Right cardiac atrium (tissue), 5 donors: ENCODE measurements at places on chromosomes 4 and X.

- DNase-seq, result peak; percentile 31
Measured at GRCh38 chr4:24470666-24471485, 113.5 kb downstream of the DHX15 start.

DNA sequence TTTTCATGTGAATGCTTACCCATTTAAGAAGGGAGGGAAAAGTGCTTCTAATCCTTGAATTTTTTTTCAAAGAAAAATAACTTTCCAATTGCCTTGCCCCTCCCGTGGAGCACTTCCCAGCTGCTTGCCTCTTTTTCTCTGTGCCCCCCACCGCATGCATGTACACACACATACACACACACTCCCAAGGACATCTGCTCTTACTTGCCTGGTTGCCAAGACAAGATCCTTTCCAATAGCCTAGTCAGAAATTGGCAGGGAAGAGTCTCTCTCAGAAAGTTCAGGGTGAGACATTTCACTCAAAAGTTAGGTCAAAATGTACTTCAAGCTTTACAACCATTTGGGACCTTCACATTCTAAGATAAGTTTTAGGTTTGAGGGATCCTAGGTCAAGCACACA, 10.9 kb downstream of the HHIP start:
- DNase-seq, result no peak

DNA sequence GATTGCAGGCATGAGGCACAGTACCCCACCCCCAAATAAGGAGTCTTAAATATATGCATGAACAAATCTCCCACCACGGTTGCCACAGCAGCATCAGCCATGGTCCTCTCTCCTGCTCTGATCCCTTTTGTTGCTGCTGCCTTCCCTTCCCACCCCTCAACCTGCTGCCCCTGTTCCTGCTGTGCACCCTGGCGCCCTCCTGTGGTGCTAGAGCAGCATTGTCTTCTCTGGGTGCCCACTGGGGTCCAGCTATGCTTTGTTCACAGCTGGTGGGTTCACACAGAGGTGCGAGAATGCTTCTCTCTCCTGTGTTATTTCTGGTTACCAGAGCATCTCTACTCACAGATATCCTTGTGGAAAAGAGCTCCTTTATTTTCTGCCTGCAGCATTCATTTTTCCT, 116.2 kb downstream of the GATB start:
- DNase-seq, result no peak

DNA sequence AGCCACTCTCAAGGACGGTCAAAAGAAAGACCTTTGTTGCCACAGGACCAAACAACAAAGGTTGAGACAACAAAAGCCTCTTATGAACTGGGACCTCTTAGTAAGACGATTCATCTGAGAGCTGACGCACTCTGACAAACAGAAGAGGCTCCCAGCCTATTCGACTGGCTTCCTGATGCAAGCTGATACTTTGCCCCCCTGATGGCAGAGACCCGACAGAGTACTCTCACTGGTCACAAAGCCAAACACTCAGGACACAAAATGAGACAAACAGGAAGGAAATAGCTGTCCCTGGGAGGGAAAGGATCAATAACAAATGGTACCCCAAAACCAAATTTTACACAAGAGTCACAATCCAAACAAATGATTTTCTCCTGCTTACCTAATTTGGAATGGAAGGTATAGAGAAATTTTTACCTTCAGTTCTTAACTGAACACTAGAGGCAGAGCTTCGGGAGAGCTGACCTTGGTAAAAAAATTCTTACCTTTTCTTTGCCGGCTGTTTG, 75.2 kb upstream of the PLAC8 start:
- no peak for DNase-seq

DNA sequence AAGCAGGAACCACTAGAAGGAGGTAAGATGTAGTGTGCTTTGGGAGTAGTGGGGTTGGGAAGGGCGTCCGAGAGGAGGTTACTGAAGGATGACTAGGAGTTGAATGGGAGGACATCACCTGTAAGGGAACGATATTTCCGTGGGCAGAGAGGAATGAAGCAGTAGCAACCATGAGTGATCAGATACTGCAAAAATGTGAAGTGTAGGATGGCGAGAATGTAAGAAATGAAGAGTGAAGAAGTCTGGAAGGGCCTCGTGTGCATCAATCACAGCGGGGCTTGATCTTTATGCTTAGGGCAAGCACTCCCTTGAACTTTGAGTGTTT, 594 bp downstream of the MSMO1 start:
- no peak for DNase-seq
